Heart left ventricle (tissue), 16 donors: ENCODE measurements at places on chromosomes 2 and 18. TPM values are rescaled to one million over a fixed set of nuclear protein-coding genes. Genes with fewer than 3 reads are reported as not detected.

UGT1A5 gene
- not detected for total RNA-seq

DNA sequence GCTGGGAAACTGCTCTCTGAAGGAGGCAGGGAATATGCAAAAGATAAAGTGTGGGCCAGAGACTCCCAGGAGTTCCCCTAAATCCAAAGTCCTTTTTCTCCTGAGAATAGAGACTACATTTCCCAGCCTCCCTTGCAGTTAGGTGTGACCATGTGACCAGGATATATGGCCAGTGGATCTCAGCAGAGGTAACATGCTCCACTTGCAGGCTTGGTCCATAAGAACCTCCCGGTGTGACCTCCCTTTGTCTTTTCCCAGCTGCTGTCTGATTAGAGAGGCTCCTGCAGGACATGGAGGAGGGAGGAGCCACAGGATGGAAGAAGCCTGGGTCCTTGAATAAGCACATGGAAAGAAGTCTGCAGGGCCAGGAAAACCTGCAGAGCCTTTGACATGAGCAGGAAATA, 76.2 kb downstream of the TGFA start:
- DNase-seq, result no peak

DNA sequence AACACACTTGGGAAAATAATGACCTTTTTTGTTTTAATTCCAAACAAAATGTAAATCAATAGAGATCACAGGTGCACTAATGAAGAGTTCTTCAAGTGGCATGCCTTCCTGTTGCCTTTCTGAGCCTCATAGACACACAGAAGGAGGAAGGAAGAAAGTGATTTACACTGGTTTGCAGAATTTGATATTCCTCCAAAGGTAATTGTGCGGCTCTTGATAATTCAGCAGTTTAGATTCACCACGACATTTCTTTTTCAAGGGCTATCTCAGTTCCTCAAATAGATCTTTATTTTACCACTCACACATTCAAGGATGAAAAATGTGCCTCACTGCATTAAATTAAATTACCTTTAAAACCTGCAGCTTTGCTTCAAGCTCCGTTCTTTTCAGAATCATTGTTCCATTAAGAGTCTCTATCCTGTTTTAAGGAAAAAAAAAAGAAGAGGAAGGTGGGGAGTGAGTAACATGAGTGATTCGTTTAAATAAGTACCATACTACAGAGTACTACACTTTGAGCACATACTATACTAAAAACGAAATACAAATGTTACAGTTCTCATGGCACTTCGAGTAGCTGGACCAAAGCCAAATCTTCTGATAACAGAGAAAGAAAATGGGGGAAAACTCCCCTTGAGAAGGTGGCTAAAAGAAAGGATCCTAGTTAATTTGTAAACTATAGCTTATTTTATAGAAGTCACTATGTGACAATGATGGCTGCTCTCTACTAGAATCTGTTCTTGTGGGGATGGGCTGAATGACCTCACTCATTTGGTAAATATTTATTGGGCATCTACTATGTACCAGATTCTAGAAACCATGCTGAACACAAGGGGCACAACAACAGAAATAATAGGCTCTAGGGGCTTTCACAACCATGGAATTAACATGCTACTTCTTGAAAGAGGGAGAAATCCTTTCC, 16.6 kb downstream of the CYTIP start:
- no peak for DNase-seq

- DNase-seq, result no peak
Observed at GRCh38 chr2:128389388-128390086, 70.9 kb upstream of the HS6ST1 start.

- DNase-seq, result no peak
Observed at GRCh38 chr2:222017252-222017850, 281.4 kb downstream of the PAX3 start.

DNA sequence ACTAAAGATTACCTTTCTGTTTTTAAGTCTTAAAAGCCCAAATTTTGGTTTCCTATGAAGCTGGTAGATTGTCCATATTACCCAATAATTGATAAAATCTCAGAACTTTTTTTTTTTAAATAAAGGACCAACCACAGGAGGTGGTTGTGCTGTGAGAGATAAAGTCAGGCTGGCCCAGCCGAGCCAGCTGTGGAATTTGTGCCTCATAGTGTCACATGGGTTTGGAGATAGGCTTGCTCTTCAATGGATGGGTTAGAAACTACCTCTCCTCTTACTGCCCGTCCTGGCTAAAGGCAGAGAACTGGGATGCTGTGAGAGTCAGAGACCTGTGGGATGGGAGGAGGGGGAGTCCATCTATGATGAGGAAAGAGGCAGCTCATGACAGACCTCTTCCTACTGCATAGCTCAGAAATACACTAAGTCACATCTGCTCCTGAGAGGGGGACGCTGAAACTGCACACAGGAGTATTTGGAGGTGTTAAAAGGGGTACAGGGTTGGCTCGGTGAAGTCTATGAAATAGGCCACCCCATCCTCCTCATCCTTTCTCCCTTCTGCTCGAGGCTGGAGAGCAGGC, 99.7 kb upstream of the MGAT4A start:
- DNase-seq, result no peak

- no peak for DNase-seq
Observed at GRCh38 chr18:9135912-9136314, 668 bp upstream of the ANKRD12 start.

ALK gene
- not detected for total RNA-seq

DNA sequence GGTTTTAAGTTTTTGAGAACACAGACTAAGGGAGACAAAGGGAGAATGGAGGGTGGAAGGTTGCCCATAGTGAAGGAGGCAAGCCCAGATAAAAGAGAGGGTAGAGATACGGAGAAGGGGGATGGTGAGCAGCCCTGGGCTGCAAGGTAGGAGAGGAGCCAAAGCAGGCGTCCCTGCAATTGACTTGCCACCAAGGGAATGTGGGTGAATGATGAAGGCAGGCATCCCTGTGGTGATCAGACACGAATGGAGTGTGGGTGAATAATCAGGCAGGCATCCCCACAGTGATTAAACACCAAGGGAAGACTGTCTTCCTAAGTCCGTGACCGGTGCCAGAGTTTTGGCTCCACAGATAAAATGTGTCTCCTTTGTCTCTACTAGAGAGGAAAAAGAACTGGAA, 16.5 kb upstream of the ALPK2 start:
- no peak for DNase-seq

DNA sequence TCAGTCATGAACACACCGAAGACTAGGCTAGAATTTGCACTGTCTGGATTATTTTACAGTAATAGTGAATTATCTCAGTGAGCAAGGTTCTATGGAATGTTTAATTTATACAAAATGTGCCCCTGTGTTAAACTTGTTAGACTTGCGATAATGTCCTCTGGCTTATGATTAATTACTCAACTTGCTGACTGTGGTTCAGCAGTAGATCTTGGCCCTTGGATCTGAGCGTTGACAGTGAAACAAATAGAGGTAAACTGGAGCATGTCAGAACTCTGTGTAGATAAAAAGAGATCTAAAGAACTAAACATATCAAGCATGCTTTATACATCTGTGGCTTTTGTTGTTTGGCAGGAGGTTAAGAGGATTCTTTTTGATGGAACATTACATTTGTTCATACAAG, 407.6 kb downstream of the DSEL start:
- no peak for DNase-seq

DNA sequence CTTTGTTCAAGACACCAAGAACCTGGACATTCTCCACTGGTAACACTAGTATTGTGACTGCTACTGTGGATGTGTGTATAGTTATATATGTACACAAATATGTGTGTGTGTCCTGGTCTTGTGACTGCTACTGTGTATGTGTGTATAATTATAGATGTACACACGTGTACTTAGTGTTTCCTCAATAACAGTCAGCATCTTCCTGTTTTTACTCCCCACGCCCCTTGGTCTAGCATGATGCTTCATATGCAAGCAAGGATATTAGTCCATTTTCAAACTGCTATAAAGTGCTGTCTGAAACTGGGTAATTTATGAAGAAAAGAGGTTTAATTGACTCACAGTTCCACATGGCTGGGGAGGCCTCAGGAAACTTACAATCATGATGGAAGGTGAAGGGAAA, 802.7 kb downstream of the RNF144A start:
- no peak for DNase-seq

GRCh38 chr2:33655626-33656320, 56.7 kb upstream of the FAM98A start:
- DNase-seq, result no peak

GRCh38 chr2:20129331-20130159, 78.1 kb upstream of the LAPTM4A start:
- DNase-seq, result no peak

DNA sequence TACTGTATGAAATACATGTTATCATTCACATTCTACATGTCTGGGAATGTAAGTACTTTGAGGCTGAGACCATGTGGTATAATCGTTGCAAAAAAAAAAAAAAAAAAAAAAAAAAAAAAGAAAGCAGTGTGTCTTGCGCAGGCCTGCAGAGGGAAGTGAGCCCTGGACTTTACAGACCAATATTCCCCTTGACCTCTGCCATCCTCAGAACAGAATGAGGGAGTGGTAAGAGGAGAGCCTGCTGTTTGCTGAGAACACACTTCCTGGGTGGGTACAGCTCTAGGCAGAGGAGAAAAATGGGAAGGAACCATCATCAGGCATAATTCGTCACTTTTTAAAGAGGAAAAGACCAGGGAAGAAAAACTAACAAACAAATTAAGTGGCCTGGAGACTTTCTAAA, 28.8 kb upstream of the TBC1D8 start:
- no peak for DNase-seq

- peak; percentile 56 for DNase-seq
Observed at GRCh38 chr2:64485961-64486360, 32.0 kb downstream of the LGALSL start.

GRCh38 chr2:165682546-165682945, 111.5 kb downstream of the GALNT3 start:
- peak; percentile 10 for DNase-seq

RAB6C gene
- not detected for total RNA-seq

DNA sequence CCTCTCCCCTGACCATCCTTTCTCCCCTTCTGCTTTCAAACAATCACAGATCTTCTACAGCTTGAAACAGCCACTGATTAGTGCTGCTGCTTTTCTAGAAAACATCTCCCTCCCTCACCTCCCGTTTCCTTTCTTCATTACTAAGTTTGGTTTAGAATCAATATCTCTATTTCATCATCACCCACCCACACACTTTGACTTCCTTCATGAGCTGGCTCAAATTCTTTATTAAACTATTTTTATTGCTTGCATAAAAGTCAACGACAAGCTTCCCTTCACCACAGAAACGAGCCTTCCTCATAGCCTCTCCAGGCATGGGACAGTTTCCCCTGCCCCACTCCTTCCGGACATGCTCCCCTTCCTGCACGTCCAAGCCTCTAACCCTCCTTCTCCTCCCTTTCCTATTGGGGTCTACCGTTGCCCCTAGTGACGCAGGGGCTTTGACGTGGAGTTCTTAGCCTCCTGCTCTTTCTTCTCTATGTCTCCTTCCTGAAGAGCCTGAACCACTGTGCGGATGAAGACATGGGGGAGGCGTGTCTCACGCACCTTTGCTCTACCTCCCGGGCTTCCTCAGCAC, 172.0 kb downstream of the AFF3 start:
- no peak for DNase-seq

ACMSD gene
- not detected for total RNA-seq

DNA sequence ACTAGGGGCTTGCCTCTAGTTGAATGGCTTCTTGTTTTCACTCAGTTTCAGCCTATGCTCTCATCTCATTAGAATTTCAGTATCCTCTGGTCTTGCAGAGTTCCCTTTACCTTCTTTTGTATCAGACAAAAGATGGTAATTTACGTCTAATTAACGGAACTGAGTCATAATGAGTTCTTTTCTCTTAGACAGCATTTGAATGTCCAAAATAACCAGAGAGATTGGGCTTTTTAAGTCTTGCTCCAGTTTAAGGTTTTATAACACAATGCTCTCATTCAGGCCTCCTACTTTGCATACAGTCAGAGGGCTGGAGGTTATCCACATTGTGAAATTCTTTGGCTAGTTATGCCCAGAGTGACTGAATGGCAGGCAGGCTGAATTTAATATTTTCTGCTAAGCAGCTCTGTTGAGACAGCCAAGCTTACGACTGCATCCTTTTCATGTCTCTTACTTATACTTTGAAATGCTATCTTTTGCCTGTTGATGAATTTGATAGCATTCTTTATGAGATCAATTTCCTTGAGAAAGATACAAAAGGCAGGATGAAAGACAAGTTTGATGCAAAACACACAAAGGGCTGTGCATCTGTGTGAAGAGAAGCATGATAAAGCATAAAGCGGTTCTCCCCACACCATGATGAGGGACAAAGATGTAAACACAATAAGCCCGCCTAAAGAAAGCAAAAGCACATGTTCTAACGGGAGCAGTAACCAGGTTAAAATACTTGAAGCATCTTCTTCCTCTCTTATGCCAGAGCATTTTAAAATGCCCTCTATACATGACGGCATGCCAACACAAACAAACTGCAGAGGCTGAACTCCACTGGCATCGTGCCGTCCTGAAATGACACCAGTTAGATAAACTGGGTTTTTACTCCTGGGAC, 90.0 kb downstream of the CDH2 start:
- DNase-seq, result peak; percentile 40

DNA sequence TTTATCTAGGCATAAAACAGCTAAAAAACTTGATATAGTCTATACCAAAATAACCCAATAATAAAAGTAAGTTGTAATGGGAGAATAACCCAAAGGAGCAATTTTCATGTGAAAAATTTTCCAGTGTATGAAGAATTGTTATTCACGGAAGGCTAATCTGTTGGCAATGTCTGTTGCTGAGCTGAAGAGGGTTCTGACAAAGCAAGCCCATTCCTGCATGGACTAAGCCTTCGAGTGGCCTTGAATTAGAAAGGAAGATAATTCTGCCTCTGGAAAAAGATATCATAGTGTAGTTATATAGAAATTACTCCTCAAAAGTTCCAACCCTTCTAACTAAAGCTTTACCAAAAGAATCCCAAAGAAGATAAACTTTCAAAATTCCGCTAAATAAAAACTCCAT, 101.5 kb downstream of the MAP2 start:
- DNase-seq, result no peak

- no peak for DNase-seq
Observed at GRCh38 chr18:48986851-48987761, 36.3 kb upstream of the SMAD7 start.

DNA sequence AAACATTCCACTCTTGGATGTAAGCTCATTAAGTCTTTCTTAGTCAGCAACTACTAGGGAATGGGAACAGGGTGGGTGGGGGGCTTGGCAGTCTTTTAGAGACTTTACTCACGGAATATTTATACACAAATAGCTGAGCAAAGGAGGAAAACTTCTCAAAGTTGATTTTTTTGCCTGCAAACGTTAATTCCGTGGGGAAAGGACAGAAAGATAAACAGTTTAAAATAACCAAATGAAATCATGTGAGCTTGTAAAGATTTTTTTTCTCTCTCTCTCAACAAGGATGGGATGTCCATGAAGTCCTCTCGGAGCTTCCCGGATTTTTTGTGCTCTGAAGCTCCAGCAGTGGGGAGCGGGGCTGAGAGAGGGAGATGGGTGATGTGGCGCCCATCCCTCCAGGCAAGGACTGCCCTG, 32.2 kb upstream of the MAT2A start:
- DNase-seq, result no peak

DNA sequence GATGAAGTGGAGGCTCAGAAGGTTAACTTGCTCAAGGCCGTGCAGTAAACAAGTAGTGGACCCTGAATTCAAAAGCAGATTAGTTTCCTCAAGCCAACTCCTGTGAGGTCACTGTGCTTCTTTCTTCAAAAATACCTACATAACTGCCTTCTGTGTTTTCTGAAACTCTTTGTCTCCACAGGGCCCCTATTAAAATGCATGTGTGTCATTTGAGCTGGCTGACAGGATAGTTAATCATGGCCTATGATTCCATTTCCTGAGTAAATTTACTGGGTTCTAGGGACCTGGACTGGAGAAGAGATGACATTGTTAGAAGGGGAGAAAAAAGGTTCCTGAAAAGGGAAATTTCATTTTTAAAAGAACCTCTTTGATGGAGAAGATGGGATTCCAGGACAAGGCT, 12.9 kb upstream of the DTNA start:
- no peak for DNase-seq

PDIA6 gene
- total RNA-seq, result 110 TPM
